ENCODE measurements at places on chromosomes 7 and 10. TPM values are rescaled to one million over a fixed set of nuclear protein-coding genes. Genes with fewer than 3 reads are reported as not detected.

The FAM13C gene
- polyA plus RNA-seq: 0.40 TPM

The ATRNL1 gene
- 0.06 TPM for polyA plus RNA-seq

The CYP2C18 gene
- polyA plus RNA-seq: 0.07 TPM

The WASHC2C gene
- 7.4 TPM for polyA plus RNA-seq

The EEPD1 gene
- 1.5 TPM for polyA plus RNA-seq

The PRPS1L1 gene
- polyA plus RNA-seq: not detected

The PPRC1 gene
- 27.4 TPM for polyA plus RNA-seq

The TRIM73 gene
- 0.08 TPM for polyA plus RNA-seq

The EMX2 gene
- not detected for polyA plus RNA-seq

The ANK3 gene
- polyA plus RNA-seq: 5.0 TPM

The HMX2 gene
- polyA plus RNA-seq: not detected

The MCM10 gene
- polyA plus RNA-seq: 13.2 TPM
